ENCODE measurements at places on chromosomes 11 and 22.

GRCh38 chr11:68956547-68957254 lies 24.1 kb downstream of the MRGPRD start:
- DNase-seq = no peak

- DNase-seq = peak; percentile 85
Measured at GRCh38 chr22:45502215-45503049, at the start of gene FBLN1. Gene FBLN1 (plus strand): TSS chr22:45502883. CDS start chr22:45502986, 103 bp downstream.

DNA sequence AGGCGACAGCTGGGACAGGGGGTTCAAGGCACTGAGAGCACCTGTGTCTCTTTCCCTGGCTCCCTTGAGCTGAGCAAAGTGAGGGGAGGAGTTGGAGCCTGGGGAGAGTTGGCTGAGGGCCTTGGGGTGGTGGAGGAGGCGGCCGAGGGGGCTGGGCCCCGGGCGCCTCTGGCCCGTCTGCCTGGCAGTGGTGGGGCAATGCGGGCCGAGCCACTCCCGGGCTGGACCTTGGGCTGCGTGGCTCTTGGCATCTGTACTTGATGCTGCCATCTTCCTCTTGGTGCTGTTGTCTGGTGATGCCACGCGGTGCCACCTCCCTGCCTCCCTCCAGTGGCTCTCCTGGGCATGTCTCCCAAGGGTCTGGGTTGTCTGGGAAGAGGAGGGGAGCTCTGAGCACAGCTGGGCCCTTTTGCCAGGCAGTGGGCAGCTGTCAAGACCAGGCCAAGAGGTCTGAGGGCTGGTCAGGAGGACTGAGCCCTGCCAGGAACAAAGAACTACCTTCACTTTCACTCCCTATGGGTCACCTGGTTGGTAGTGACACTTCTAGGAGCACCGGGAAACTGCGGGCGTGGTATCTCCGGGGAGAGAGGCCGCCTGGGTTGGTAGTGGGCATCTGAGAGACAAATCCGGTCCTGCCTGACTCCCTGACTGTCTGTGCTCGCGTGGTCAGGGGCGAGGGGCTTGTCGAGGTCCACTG lies 1.3 kb downstream of the GRIK4 start:
- peak; percentile 67 for DNase-seq

DNA sequence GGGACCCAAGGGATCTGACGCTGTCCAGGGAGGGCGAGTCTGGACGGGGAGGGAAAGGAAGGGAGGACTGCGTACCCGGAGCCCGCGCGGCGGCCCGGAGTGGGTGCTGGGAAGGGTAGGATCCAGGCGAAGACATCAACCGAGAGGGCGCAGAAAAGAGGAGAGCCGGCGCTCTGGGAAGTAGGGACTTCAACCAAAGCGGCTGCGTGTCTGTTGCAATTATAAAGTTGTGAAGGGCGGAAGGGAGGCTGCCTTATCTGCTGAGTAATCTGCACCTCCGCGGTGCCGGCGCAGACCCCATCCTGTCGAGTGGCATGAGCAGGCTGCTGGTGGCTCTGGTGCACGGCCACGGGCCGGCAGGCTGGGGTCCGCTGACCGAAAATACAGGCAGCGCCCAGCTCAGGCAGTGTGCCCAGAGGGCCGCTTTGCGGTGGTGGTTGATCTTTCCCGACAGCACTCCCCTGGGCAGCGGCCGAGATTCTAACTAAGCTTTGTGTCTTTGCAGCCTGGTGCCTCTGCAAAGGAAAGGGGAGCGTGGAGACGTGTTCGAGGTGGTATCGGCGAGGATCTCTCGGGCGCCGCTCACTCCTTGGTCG lies 978 bp downstream of the C11orf87 start:
- DNase-seq = no peak

DNA sequence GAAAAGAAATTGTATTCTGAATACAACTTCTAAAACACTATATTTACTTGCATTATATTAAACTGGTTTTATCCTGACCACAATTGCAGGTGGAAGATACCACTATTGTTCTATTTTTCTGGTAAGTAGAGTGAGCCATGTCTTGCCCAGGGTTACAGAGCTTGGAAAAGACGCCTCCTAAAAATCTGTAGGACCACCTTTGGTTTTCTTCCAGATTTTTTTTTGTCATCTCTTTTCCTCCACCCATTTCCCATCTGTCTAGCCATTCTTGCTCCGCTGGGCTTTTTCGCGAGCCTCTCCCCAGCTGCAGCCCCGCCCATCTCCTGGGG lies 294 bp upstream of the MTMR3 start:
- DNase-seq = no peak

DNA sequence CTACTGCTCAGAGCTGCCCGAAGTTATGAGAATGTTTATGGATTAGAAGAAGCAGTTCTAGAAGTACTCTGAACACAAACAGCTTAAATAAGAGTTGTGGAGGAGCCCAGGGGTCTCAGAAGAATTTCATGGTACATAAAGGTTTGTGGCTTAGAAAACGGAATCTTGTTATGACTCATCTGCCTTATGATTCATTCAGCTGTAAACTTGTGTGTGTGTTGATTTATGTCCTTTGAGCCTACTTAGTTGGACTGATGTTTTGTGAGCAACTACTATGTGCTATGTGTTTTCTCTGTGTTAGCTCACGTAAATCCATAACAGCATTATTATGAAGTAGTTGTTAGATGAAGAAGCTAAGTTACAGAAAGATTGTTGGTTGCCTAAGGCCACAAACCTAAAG lies 203.7 kb downstream of the PGR start:
- no peak for DNase-seq

DNA sequence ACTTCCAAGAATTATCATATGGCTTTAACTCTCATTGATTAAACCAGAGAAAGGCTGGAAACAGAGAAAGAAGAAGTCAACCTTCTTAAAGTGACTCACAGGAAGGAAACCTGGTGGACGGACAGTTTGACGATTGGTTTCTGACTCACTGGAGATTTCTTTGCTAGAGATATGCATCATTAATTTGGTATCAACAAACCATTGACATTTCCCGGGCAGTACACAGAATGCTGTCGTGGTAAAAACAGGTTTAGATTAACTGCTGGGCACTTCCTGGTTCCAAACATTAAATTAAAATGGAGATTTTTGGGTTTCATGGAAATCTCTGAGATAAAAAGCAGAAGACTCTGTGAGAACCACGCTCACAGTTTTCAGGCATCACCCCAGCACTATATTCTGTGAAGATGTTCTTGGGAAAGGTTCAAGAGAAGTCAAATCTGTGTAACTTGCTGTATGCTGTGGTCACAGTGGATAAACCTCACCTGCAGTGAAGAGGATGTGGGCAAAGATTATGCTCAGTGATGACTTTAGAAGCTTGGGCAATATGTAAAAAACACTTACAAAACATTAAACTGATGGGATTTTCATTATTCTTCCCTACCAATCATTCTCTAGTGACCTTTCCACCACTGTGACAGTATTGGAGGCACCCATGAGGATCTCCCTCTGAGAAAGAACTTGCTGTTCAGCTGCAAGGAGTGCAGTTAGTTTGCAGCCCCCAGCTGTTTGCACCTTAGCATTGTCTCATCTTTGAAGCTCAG lies 61.1 kb upstream of the CD44 start:
- no peak for DNase-seq

DNA sequence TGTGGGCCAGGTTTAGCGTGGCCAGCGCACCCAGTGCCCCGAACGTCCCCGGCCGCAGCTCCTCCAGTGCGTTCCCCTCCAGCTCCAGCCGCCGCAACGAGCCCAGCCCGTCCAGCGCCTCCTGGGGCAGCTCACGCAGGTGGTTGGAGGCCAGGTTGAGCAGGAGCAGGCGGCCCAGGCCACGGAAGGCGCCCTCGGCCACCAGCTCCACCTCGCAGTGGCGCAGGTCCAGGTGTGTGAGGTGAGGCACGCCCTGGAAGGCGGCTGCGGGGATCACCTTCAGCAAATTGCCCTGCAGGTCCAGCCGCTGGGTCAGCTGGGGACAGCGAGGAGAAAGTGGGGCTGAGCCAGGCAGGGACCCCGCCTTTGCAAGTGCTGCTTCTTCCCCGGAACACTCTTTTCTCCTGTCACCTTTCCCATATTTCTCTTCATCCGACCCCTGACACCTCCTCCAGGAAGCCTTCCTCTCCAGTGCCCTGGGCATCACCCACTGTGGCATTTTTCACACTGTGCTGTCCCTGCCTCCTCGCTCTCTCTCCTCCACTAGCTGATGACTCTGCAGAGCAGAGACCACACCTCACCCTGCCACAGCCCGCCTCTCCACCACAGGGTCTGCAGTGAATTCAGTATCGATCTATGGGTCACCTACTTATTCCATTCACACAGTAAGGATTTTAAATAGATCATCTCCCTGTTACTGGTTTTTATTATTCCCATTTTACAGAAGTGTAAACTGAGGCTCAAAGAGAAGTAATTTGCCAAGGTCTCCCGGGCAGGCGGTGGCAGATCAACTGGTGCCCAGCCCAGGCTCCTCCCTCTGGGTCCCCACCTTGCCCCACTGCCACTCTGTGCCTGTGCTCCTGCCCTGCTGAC lies 1.9 kb downstream of the CHADL start:
- DNase-seq = no peak
